PC-3 (cell line): ENCODE measurements at places on chromosomes 11 and 22. TPM values are rescaled to one million over a fixed set of nuclear protein-coding genes. Genes with fewer than 3 reads are reported as not detected.

DNA sequence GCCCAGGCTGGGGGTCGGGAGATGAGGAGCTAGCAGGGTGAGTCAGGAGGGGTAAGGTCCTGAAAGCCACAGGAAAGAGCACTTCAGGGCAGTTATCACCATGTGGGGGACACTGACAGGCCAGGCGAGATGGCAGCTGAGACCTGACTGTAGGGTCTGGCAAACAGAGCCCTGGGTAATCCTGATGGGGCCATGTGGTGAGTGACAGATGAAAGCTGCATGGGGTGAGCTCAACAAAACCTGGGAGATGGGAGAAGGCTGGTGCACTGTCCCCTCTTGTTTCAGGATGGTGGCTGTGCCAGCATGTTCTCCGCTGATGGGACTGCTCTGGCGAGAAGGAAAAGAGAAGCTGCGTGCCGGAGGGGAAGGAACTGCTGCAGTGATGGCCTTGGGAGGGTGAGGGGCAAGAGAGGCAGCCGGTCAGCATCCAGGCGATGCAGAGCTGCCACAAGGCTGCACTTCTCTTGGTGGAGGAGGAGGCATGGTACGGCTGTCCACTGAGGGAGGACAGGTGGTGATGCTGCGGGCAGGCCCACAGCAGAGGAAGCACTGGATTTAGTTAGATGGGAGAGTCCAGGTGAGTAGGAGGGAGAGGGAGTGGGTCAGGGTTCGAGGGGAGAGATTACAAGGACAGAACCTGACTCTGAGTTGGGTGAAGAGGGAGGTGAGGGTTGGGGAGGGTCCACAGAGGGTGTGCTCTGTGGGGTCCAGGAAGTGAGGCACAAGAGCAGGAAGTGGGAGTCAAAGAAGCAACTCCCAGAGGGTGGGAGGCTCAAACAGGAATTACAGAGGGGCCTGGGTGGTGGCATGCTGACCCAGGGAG is 3.8 kb downstream of the TOP3B start:
- no peak for DNase-seq

GRCh38 chr22:49856766-49857618 is 3.3 kb downstream of the ZBED4 start:
- DNase-seq = no peak

DNA sequence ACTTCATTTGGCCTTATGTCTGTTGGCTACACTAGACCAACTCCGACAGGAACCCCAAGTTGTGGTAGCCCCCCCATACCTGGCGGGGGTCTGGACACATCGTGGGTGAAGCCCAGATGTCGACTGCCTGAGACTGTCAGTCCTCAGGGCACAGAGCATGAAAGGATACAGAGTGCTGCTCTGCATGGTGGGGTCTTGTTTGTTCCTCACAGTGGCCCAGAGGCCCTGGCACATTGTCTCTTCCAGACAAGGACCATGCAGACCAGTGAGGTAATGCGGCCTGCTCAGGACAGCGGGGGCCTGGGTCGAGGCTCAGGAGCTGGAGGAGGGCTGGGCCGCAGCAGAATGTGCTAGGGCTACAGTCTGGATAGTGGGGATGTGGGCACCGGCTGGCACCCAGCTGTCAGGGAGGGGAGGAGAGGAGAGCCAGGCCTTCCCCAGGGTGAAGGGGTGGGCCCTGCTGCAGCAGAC is 14.6 kb downstream of the CAPN5 start:
- DNase-seq = no peak

The SCGB1D2 gene
- total RNA-seq = not detected in 2 replicates
